CD4-positive, alpha-beta T cell treated with Interleukin-17A for 1 hour (primary cell): ENCODE measurements at places on chromosomes 4 and X.

DNA sequence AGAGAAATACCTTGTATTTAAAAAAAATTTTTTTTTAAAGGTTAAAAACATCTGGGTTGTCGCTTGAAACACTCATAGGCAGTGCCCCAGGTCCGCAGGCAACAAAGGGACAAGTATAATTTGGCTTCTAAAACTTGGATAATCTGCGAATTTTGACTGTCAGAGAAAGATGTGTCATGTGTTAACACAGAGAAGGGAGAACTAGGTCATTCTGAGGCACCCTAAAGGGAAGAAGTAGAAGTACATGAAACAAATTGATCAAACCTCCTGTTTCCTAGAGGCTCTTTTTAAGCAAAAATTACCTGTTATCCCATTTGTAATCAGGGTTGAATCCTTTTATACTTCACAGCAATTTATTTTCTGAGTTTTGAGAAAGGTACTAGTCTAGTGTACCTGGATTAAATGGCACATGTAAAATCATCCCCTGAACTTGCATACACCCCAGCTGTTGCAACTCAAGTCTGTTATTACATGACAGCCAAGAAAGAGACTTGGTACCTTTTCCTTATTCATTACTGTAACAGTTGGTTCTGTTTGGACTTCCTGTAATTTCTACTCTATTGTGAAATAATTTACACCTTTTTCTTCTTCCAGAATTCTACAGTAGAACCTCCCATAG lies 1.7 kb downstream of the SRD5A3 start:
- DNase-seq = no peak

DNA sequence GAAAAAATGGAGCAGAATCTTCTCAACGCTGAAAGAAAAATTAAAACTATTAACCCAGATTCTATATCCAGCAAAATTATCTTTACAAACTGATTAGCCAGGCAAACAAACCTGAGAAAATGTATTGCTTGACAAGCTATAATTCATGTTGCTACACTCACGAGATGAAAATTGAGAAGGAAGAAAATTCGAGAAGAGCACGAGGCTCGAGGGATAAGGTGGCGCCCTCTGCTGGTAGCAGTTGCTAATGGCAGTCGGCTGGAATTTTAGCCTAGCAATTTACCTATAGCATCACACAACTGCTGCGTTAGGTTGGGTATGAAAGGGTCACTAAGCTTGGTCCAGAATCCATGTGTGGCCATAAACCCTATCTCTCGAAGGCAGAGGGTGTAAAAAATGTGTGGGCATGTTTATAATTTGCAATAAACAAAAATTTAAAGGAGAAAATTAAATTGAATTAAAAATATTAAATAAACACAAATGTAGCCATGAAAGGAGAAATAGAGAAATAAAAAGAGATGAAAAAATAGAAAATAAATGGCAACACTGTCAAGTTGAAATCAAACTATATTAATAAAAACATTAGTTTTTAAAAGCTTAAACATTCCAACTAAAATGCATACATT lies 126.6 kb downstream of the PPP4R3C start:
- DNase-seq = no peak

DNA sequence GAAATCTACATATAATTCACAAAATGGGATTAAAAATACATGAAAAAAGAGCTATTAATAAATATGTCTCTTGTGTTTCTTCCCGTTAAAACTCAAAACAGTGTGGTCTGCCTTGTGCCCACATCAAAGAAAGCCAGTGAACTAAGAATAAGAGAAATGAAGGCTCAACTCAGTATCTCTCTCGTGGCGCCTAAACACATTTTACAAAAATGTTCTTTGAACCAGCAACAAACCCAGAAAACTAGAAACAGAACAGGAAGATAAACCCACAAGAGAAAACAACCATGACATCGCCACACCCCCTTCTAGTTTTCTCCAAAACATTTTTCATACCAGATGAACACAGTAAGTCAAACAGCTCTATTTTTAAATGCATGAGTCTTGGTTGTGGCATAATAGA lies 130.1 kb downstream of the DCHS2 start:
- no peak for DNase-seq

DNA sequence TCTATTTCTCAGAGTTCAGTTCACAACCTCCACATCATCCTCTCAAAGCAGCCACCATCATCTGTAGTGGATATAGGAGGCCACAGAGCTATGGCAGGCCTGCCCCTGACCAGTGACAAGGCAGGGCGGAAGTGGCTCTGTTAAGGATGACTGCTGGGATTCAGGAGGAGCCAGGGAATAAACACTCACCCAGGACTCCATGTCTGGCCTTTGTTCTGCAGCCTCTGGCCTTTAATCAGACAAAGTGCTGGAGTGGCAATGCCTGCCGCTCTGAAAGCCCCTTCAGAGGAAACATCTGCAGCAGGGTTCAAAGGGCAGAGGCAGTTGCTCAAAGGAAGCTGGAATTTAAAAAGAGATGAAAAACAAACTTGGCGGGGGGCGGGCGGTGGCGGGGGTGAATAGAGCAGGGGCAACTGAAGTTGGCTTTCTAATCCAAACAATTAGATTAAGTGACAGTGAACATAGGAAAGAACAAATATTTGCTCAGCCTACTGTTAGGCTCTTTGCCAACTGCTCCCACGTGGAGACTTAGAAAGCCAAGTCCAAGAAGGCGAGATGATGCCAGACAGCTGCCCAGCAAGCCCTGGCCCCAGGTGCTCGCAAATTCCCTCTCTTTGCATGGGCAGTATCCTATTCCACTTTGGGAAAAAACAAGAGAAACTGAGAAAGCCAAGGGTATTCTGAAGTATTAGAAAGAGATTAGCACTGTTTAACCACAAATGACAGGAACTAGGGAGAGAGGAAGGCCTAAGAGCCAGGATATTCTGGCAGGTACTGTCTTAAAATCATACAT lies 5.5 kb downstream of the MPP1 start:
- no peak for DNase-seq

DNA sequence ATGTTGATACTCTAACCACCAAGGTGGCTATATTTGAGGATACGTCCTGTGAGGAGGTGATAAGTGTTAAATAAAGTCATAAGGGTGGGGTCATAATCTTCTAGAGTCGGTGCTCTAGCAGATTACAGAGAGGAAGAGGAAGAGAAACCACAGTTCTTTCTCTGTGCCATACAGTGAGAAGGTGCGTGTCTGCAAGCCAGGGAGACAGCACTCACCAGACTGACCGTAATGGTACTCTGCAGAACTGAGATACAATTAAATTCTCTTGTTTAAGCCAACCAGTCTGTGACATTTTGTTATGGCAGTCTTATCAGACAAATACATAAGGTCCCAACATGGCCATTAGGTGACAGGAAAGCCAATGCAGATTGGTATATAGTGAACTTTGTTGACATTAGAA lies 480.9 kb upstream of the IGFBP7 start:
- no peak for DNase-seq

GRCh38 chr4:55216863-55217635 lies 91.7 kb upstream of the KDR start:
- DNase-seq = no peak

GRCh38 chrX:20382518-20383297 lies 116.0 kb upstream of the RPS6KA3 start:
- no peak for DNase-seq
